Activated CD4-positive, alpha-beta T cell treated with anti-CD3 and anti-CD28 coated beads for 24 hours (primary cell): ENCODE measurements at places on chromosomes 11 and 22.

GRCh38 chr11:109197656-109198055 lies 224.3 kb upstream of the C11orf87 start:
- no peak for DNase-seq

DNA sequence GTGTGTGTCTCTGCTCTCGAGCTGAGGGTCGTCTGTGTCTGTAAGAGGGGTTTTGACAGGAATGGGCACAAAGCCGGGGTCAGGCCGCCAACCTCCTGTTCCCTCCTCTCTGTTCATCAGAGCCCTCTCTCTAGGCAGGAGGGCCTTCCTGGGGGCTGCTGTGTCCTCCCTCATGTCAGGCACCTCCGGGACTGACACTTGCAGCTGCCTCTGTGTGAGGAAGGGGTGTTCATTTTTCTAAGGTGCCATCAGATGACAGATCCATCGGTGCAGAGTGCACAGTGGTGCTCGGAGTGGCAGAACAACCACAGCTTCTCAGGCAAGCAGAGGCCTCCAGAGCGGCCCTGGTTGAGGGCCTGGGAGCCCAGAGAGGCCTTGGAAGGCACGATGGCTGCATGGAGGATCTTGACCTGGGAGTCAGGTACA lies 265.4 kb upstream of the B3GAT1 start:
- no peak for DNase-seq

DNA sequence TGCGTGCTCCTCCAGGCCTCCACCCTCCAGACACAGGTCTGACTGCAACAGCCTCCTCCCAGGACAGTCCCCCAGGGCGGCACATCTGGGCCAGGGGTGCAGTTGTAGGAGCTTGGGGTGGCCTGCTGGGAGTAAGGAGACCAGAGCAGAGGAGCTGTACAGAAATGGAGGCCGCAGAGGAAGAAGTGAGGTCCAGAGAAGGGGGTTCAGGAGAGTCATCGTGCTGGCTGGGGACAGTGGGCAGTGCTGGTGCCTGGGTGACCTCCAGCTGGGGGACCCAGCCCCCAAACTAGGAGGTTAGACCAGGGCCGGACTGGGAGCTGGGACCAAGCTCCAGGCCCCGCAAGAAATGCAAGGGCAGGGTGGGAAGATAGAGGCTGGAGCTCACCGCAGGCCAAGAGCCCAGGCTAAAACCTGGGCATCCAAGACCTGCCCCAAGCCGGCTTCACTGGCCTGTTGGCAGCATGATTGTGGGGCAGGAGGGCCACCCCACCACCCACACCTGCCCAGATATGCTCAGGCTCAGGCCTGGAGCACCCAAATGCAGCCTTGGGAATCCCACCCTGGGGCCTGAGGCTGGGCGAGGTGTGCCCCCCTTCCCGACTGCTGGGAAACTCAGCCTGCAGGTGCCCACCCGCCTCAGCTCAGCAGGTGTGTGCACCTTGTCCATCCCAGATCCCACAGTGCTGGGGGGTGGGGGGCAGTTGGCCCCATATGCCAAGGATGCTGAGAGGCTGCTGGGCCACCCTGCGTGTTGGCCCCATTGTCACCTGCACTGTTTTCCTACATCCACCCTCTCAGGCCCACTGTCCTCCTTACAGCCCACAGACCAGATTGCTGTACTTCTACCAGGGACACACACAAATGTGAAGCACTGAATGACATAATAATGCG lies 96.9 kb downstream of the MORC2 start:
- DNase-seq: no peak

- no peak for DNase-seq
Observed at GRCh38 chr22:35868938-35869337, 151.3 kb downstream of the APOL5 start.

DNA sequence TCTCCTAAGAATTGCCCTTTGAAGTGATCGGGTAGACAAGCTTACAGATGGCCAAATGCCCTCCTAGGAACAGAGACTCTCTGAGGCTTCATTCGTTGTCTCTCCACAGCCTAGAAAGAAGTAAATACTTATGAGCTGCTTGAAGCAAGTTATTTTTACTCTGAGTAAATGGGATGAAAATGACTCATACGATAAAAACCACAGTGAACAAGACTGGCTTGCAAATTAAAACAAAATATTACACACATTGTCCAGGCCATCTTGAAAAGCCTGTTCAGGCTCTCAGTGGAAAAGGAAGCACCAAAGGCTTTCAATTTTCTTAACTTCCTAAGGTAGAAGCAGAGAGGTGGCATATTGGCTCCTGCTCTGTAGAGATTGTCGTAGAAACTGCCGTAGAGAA lies 294.2 kb downstream of the NELL1 start:
- no peak for DNase-seq

- DNase-seq: no peak
Observed at GRCh38 chr11:23236826-23237555, 376.7 kb upstream of the CCDC179 start.

DNA sequence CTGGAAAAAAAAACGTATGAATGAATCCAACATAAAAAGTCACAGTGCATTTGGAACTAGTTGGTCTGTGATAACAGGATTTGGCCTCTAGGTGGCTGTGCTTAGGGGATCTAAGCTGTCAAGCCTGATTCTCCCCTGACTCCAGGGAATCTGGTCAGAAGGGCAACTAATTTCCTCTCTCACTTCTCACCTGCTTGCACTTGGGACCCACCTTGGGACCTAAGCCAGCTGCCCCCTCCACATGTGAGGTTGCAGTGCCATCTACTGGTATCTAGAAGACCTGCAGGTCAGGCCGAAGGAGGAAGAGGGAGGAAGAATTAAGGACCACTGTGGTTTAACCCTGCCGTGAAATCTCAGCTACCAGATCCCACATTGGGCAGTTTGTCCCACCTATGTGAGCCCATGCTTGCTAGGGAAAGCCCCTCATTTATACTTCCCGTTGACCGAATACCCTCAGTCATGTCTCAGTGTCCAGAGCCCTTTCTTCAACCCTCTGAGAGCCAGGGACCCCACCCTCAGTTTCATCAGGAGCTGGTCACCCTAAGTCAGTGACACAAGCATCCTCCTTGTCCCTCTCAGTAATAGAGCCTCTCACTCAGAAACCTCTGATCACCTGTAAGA lies 33.2 kb upstream of the CAVIN3 start:
- peak; percentile 36 for DNase-seq

GRCh38 chr11:99327527-99327926 lies 306.8 kb downstream of the CNTN5 start:
- DNase-seq: no peak

DNA sequence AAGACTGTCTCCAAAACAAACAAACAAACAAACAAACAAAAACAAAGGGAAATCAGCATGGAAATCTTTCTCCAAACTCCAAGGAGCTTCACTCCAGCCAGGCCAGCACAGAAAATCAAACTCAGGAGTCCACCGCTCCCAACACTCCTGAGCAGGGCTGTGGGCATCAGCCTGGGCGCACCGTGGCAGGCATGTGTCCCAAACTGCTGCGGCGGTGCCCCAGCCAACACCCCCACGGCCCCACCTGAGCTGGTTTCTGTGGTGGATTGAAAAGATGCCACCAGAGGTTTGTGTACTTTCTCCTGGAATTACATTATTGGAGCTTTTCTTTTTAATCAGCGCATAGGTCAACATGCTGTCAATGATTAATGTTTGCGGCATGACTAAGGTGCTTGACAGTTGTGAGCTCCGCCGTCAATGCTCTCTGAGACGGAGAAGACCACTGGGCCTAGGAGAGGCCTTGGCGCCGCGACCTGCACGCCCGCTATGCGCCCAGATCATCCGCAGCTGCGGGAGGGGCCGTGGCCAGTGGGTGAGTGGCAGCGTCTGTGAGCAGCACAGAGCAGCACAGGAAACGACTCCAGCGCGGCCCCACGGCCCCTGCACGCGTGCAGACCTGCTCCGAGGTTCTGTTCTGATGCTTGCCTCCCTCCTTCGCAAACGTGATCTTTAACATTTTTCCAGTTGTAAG lies 18.1 kb downstream of the DRD4 start:
- DNase-seq: no peak
